ENCODE measurements at places on chromosomes 5 and 9.
A peak's percentile ranks its signal among the peaks of the same experiment; 100 is the strongest.

DNA sequence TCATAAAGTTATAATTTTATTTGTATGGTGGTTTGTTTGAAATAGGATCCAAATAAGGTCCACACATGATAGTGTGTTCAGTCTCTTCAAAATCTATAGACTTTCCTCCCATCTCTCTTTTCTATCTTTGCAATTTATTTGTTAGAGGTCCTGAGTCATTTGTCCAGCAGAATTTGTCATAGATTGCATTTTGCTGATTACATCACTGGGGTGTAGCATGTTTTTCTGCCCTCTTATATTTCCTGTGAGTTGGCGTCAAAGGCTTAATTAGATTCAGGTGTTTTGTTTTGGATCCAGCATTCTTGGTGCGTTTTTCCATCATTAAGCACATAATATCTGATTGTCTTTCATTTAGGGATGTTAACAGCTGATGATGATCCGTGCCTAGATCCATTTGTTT, 15.0 kb downstream of the CYFIP2 start:
- DNase-seq = no peak

- DNase-seq = no peak
These were observed 324.1 kb downstream of the PLK2 start for GRCh38 chr5:58135571-58136335.

DNA sequence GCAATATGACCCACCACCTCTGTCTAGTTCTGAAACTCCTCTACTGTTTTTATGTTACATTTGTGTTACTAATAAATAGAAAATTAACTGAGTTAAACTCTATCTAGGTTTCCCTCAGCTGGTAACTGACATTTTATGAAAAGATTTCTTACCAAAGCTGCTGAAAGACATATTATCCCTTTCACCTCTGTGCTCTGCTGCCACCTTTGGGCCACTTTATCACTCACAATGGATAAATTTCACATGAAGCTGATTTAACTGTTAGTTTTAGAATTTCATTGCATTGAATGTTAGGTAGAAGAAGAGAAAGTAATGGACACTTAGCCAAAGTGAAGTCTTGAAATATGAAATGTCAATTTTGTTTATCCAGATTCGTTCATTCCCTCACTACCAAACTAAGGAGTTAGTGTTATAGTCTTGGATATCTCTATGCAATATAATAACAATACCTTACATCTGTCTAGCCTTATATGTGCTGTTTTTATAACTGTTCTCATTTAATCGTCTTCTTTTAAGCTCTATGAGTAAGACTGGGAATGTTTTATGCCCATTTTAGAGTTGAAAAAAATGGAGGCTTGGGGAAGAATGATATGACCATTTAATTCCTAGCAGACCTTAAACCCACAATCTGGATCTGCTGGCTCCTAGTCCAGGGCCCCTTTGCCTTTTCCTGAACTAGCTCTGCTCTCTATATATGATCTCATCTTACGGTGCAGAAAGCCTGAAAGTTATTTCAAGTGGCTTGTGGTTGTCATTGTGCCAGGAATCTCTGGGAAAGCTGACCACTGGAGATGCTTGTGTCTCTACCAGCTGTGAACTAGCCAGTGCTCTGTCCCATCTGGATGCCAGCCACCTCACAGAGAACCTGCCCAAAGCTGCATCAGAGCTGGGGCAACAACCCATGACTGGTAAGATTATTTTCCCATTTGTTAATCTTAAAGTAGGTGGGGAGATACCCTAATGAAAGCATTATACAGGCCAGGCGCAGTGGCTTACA, 97.1 kb downstream of the GOLPH3 start:
- peak; percentile 7 for DNase-seq

DNA sequence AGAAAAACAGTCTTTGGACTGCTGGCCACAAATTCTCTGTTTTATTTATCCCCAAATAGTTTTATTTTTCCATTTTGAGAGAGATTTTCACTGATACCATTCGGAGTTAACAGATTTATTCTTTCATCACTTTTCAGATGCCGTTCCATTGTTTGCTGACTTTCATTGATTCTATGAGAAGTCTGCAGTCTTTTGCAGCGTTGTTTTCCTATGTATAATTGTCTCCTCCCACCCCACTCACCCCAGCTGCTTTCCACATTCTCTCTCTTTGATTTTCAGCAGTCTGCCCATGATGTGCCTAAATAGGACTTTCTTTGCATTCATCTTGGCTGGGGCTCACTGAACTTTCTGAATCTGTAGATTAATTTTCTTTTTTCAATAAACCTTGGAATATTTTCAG, 107.6 kb downstream of the C9orf50 start:
- no peak for DNase-seq

DNA sequence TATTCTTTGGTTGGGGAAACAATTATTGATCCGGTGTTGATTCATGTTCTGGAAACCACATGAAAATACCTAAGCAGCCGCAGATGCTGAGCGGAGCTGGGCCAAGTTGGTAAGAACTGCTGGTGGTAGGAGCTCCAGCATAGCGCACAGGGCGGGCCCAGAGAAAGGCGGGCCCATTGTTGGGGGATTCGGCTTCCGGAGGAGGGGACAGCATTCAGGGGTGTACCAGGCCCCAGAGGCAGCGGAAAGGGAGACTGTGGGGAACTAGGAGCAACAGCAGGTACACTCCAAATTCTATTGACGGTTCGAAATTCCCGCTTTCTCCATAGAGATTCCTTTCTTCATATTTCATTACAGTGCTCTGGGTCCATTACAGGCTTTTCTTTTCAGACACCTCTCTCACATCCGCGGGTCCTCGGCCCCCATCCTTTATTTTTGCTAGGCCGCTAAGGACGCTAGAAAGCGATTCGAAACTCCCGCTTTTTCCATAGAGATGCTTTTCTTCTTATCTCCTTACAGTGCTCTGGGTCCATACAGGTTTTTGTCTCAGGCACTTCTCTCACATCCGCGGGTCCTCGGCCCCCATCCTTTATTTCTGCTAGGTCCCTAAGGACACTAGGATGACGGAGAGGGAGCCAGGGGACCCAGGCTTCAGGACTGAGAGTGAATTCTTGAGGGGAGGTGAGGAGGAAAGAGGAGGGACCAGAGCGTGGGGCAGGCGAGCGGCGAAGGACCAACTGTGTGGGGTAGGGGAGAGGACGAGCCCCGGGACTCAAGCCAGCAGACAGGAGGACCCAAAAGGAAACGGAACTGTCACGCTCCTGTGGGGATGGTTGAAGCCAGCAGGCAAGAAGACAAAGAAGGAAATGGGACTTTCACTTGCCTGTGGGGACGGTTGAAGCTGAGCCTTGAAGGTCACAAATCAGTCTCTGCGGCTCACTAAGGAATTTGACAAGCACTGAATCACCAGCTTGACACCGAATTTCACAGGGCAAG, at the start of gene CCDC152:
Gene CCDC152 (plus strand): TSS at position 213 of the 996 bp plus-strand sequence. CDS start 2,304 bp downstream, outside the sequence.
- DNase-seq = peak; percentile 26
